Left ventricle myocardium inferior (tissue), 1 donor: ENCODE measurements at places on chromosomes 5 and 9. TPM values are rescaled to one million over a fixed set of nuclear protein-coding genes. Genes with fewer than 3 reads are reported as not detected.

DNA sequence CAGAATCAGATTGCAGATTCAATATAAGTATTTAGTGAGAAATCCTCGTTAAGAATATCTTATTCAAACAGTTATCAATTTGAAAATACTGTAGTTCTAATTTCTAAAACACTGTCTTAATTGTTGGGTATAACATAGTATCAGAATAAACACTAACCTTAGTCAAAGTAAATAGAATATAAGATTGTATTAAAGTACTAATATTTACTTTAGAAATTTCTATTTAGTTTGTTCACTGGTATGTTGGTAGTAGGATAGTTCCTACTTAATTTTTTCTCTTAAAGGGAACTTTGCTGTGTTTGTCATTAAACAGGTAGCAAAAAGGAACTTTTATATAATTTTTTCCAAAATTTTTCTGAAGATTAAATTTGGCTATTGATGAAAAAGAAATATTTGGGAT, 42.3 kb downstream of the FAM174A start:
- no peak for DNase-seq

- DNase-seq, result no peak
Observed at GRCh38 chr5:110634475-110634874, 92.0 kb downstream of the TMEM232 start.

DNA sequence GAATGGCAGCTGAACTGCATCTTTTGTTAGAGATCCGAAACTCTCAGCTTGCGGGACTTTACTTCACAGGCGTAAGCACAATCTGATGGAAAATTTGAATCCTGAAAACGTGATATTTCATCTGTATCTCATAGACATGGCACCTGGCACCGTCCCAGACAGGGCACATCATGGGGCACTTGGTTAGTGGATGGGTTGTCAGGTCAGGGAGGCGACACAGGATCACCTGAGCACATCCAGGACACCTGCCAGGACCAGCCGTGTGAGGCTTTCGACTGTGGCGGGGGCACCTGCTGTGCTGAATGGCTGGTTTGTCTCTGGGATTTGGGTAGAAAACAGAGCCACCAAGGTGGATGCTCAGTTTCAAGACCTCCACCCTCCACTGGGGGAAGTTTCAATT, 11.3 kb upstream of the ZFP62 start:
- DNase-seq, result no peak

DNA sequence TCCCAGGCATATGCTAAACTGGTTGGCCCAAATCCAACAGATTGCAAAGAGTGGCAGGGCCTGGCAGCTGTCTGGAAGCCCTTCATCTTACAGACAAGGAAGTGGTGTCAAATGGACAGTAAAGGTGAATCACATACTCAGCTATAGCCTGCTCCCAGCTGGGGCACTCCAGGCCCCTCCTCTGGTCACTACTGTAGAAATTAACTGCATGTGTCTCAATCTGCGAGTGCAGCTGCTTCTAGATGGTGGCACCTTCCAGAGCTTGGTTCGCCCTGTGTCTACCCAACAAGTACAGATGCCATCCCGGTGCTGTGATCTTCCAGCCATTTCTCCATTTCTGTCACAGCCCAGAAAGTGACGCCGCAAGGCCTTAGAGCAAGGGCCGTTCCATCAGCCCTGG, 50.2 kb downstream of the OTULIN start:
- no peak for DNase-seq

Gene BRINP1
- total RNA-seq, result 0.66 TPM

DNA sequence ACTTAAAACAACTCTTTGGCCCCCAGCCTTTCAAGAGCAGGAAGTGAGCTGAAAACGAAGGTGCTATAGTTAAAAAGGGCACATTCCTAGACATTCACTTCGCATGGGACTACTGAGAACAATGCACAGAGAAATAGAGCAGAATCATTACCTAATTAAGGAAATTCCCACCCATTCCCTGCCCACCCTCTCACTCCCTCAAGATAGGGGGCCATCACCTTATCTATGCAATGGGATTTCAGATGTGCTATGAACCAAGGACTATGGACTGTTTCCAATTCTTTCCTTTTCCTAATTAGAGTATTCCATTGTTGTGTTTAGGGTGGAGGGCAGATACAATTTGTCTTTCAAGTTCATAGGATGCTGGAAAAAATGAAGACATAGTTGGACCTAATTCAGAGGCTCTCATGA, 476.8 kb downstream of the CETN3 start:
- DNase-seq, result no peak

GRCh38 chr5:139592289-139592688, 31.1 kb downstream of the UBE2D2 start:
- no peak for DNase-seq

DNA sequence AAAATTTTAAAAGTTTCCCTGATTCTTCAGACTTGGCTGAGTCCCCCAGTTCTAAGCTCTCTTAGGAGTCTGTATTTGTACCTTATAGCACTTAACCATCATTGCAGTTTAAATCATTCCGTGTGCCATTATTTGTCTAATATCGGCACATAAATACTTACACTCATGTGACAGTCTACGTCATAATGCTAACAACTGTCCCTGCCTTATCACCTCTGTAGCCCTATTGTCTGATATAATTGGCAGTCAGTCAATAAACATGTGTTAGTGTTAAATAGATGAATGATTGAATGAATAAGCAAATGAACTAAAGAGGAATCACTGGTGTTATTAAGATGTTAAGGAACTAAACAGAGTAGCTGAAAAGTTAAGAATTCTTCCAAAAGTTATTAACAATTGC, 287.8 kb downstream of the EBF1 start:
- no peak for DNase-seq

GRCh38 chr5:154098465-154098864, 59.7 kb downstream of the MFAP3 start:
- no peak for DNase-seq

- no peak for DNase-seq
Observed at GRCh38 chr9:108850293-108850897, 5.4 kb downstream of the ACTL7B start.

DNA sequence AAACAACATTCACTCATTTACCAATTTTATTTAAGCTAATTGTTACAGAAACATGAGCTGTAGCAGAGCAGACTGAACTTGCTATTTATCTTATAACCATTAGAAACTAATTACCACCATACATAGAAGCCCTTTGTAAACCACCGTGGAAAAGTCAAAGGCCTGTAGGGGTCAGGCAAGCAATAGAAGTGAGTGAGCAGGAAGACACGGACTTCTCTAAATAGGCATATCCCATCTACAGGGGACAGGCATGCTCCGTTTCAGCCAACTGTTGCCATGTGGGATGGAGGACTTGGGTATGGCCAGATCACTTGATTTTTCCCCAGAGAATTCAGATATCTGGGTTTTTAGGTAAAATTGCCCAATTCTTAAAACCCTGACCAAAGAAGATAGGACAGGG, 44.8 kb downstream of the PRRC1 start:
- DNase-seq, result no peak

DNA sequence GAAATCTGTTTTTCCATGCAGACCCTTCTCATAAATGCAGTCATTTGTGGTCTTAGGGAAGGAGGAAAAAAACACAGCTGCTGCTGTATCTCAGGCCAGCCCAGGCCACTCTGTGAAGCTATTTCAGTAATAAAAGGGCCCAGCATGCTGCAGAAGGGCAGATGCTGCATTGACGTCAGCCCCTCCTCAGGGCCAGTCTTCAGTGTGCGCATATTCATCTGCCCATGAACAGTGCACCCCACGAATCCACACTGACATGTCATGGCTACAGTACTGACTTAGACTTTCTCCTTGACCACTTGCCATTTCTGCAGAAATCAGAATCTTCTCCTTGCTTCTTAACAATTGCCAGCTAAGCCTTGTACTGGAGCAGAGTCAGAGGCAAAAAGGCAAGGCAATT, 304.7 kb downstream of the GABRG2 start:
- DNase-seq, result no peak

Gene IFNA13
- total RNA-seq, result not detected

GRCh38 chr5:143399616-143400540, 3.6 kb downstream of the NR3C1 start:
- no peak for DNase-seq
